Stimulated activated CD8-positive, alpha-beta memory T cell treated with anti-CD3 and anti-CD28 coated beads, Interleukin-4, amount 100 ng/mL, for 1 hour (primary cell): ENCODE measurements at places on chromosomes 16 and 17.

- no peak for DNase-seq
Observed at GRCh38 chr16:59169168-59169567, 435.1 kb upstream of the GOT2 start.

DNA sequence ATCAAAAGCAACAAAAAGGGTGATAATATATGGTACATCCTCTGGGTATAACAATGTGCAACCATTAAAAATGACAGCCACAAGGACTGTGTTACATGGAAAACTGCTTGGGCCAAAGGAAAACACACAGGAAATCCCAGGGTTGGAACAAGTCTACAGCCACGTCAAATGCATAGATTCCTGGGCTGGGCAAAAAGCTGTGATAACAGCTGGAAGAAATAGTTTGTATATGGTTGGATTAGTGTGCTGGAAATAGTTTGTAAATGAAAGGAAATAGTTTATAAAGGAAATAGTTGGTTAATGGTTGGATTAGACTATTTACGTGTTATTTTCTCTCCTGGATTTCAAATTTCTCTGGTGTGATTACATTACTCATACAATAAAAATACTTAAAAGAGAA, 2.6 kb downstream of the HSD17B2 start:
- DNase-seq = no peak

DNA sequence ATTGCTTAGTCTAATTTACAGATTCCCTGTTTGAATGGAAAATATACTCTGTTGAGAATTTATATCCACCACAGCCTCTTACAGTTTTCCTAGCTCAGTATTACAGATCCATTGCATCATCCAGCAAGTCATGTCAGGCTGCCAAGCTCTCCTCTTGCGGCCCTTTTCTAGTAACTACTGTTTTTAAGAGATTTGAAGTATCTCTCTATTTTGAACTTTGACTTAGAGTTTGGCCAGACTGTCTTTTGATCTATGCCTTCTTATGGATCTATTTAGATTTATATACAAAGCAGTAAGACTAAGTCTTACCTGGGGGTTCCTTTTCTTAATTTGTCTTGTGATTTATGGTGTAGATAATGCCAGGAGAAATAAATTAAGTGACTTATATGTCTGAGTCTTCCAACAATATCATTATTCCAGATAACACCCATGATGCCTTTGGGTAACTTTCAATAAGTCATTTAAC, 53.1 kb upstream of the ABCC11 start:
- DNase-seq = no peak

GRCh38 chr17:57035971-57036481, 49.0 kb upstream of the AKAP1 start:
- no peak for DNase-seq

DNA sequence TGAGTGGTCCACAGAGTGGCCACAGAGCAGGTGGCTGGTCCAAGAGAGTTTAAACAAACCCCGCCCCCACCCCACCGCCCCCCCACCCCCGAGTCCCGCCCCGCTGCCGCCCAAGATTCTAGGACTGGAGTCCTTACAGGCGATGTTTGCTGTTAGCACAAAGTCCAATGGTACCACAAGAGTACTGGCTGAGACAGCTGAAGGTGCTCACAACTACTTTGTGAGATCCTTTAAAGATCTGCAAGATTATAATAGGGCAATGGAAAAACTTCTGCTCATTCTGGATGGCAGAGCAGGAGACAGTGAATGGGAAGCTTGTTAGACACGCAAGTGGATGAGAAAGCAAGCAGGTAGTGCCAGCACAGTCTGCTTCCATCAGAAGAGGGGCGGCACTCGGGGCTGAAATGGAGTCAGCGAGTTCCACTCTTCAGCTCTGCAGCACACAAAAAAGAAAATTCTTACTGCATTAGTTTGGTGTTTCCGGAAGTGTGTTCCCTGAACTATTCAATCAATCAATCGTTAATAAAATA, 4.7 kb upstream of the TEKT3 start:
- DNase-seq = no peak

GRCh38 chr16:11354733-11355574, 9.7 kb downstream of the RMI2 start:
- peak; percentile 40 for DNase-seq

DNA sequence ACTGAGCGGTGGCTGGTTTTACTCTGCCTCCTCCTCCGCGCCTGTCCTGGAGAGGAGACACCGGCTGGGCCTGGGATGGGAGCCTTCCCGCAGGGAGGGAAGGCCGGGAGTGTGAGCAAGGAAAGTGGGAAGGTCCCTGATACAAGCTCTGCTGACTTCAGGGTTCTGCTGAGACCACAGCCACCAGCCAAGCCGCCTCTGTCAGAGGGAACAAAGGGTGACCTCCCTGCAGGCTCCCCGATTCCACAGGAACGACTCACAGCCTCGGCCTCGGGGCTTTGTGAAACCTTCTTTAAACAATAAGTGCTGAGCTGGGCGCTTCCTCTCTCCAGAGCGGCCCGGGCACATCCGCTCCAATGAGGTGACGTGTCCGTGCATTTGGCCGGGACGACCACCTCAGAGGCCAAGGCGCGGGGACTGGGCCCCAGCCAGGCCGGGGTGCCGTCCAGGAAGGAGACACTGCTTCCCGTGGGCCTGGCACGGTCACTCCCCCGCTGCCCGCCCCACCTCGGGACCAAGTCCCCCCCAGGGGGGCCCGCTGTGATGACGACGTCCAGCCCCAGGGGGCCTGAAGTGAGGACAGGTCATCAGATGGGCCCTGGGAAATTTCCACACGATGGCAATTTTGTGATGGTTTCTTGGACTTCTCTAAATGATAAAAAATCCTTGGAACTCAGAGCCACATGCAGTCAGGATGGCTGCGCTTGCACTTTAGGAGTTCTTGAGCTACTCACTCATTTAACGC, 11.8 kb upstream of the CIBAR2 start:
- no peak for DNase-seq

DNA sequence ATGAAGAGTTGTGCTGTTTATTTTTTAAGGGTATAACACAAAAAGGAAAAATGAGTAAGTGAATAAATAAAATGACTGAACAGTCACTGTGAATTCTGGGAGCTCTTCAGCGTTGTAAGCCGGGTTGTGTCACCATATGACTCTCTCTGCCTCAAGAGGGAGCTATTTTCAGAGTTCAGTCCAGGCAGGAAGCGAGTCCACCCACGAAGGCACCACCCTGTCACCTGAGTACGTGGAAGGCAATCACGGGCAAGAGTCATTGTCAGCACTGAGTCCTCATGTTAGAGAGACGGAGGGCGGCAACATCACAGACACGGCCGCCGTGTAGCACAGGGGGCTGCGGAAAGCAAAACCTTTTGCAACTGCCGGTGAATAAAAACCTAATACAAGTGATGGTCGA, 227.6 kb downstream of the UTP18 start:
- no peak for DNase-seq

DNA sequence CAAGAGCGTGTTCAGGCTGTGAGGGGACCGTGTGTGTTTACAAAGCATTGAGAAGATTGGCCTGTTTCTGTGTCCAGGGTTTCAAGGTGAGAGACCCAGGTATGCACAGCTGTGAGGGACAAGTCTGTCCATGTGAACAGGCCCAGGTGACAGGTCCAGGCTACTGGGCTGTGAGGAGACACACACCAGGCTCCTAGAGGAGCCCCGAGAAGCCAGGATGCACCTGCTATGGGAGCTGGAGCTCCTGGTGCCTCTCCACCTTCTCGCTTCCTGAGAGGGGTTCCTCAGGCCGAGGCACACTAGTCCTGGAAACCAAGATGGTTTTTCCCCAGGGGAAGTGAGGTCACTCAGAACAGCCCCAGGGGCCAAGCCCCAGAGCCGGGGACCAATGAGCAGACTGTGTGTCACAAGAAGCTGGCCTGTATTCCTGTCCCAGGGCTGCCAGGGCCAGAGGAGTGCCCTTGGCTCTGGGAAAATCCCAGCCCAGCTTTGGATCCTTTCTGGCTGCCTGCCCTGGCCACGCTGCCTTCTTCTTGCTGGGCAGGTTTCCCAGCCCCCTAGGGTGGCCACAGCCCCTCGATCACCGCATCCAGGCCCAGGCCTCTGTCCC, 153.4 kb upstream of the PLCG2 start:
- no peak for DNase-seq

DNA sequence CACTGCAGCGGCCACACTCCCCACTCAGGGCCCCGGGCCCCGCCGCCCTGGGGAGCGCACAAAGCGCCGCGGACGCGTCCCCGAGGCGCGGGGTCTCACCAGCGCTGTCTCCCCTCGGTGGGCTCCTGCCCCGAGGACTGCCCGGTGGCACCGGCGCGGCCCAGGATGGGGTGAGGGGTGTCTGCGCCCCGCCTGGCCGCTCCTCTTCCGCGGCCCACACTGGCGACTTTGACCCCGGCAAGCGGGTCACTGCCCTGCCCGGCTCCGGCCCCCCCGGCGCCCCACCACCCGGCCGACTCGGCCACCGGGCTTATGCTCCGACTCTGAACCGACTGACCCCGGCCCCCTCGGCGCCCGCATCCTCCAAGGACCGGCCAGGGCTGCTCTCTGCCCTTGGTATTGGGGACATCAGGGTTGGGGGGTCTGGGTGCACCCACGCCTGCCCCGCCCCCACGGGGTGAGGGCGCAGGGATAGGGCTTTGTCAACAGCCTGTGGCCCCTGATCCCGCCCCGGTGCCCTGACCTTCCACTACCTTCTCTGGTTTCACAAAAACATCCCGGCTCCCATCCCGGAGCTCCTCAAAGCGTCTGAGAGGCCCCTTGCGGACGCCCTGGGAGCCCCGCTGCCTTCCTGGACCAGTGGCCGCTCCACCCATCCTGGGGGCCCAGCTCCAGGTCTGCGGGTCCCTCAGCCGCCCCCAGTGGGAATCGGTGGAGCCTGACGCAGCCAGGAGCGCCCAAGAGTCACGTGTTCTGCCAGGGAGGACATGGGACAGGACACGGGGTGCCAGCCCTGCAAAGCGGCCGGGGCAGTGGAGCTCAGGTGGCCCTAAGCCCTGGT, 829 bp downstream of the GCGR start:
- no peak for DNase-seq

DNA sequence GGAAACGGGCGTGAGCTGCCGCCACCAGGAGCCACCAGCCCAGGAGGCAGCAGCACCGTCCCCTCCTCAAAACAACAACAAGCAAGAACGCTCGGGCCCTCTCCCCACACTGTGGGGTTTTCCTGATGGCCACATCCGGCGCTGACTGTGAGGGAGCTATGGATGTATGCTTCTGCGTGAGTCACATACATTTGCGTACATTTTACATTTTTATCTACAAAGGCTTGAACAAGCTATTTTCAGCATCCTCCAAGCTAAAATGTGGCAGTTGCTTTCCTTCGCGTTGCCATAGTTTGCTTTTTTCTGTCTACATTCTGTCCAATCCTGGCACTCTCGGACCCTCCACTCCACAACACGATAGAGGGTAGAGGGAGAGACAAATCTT, 2.0 kb upstream of the ABR start:
- no peak for DNase-seq

DNA sequence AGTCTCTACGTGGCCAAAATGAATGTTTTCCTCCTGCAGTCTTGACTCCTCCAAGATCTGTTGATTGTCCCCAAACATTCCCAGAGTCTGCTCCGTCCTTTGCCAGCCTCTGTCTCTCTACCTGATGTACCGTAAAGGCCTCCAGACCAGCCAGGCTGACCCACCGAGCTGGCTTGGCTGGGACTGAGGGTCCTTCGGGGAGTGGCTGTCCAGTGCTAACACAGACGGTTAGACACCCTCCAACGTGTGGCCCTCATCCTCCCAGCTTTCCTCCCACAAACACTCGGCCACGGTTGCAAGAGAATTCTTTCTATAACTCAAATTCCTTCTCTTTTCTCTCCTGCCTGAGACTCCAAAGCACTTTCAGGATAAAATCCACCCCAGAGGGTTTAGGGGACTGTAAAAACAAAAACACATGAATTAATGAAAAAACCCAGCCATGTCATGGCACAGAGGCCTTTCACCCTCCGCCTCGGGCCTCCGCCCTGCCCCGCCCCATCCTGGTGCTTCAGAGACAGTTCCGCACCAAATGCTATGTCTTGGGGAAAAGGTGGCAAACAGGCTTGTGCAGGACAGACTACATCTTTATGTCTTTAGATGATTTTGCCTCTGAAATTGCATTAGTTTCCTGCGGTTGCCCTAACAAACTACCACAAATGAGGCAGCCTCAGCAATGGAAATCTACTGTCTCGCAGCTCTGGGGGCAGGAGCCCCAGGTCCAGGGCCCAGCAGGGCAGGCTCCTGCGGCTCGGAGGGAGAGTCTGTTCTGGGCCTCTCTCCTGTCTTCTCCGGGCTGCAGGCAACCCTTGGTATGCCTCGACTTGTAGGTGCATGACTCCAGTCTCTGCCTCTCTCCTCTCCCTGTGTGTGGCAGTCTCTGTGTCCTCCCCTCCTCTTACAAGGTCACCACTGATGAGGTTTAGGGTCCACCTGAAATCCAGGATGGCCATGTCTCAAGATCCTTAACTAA, 72.5 kb upstream of the CBX4 start:
- DNase-seq = no peak

- DNase-seq = no peak
Observed at GRCh38 chr17:80637048-80637781, 92.6 kb downstream of the RPTOR start.

GRCh38 chr16:84726669-84727467, 27.1 kb downstream of the USP10 start:
- DNase-seq = no peak

DNA sequence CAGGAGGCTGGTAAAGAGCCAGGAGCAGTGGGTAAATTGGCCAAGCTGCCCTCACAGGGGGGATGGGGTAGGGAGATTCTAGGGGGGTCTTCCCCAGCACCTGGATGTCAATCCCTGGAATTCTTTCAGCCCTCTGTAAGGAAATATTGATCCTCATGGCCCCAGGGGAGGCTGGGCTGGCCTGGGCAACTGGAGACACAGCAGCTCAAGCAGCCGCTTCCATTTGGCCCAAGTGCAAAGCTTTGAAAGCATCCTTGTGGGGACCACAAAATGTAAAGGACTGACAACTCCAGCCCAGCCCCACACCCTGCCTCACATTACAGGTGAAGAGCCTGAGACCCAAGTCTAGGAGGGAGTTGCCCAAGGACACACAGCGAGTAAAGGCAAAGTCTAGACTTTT, 39.4 kb upstream of the MRPS23 start:
- no peak for DNase-seq

DNA sequence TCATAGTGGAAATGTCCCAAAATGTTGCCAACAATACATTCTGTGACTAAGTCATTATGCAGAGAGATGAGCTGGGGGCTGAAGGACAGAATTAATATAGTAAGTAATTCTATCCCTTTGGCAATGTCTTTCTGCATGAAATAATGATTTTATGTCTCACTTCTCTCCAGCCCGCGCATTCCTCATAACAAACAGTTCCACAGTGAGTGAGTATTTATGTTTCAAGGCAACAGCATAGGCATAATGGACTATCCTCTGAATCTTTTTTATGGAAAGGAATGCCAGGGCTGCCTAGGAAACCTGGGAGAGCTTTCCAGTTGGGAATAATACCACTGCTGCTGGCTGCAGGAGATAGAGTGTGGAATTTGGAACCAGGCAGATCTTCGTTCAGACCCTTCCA, 477.7 kb downstream of the HS3ST4 start:
- no peak for DNase-seq

DNA sequence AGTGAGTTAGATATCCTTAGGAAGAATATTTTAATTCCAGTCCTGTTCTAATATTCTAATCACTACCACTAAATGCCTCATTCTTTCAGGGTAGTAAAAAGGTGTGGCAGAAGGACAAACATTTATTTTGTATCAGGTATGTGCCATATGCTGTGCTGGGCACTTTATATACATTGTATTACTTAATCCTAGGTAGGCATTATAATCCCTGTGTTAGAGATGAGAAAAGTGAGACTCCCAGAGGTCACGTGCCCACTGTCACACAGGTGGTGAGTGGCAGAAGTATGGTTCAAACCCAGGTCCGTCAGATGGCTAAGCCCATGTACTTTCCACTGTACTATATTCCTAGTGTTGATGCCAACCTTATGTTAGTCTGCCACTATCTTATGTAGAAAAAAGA, 104.7 kb upstream of the NOG start:
- no peak for DNase-seq

- no peak for DNase-seq
Observed at GRCh38 chr17:80063830-80064585, 27.6 kb downstream of the CCDC40 start.
